ENCODE measurements at places on chromosomes 12 and 14.

GRCh38 chr14:73744874-73745529, 30.8 kb upstream of the PNMA1 start:
- H3K27ac ChIP-seq, result peak overlapping the region; percentile 78
- DNase-seq, result no peak
- peaks cover 95% of the 10 kb centered on the region for H3K4me1 ChIP-seq
- no peaks in the 10 kb centered on the region for H3K27me3 ChIP-seq
- H3K4me3 ChIP-seq, result no peak overlapping the region

DNA sequence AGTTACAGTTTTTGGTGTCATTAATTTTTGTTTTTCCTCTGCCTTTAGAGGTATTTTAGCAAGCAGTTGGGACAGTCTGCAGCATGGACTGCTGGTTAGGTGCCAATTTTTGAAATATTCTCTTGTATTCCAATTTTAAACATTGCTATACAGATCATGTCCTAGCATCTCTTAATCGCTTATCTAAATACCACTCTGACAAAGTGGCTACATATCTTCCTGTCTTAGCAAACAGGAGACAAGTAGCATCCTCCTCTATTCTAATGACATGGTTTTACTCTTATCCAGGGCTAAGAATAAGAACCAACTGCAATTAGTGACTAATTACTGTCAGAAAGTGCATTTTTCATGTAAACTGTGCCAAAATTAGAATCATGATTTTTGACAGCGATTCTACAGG, 117.8 kb upstream of the ATP2B1 start:
- no peaks in the 10 kb centered on the region for H3K4me1 ChIP-seq
- no peaks in the 10 kb centered on the region for H3K36me3 ChIP-seq
- DNase-seq, result no peak
- no peak overlapping the region for H3K27ac ChIP-seq
- no peak overlapping the region for H3K4me3 ChIP-seq
- H3K27me3 ChIP-seq, result no peaks in the 10 kb centered on the region

DNA sequence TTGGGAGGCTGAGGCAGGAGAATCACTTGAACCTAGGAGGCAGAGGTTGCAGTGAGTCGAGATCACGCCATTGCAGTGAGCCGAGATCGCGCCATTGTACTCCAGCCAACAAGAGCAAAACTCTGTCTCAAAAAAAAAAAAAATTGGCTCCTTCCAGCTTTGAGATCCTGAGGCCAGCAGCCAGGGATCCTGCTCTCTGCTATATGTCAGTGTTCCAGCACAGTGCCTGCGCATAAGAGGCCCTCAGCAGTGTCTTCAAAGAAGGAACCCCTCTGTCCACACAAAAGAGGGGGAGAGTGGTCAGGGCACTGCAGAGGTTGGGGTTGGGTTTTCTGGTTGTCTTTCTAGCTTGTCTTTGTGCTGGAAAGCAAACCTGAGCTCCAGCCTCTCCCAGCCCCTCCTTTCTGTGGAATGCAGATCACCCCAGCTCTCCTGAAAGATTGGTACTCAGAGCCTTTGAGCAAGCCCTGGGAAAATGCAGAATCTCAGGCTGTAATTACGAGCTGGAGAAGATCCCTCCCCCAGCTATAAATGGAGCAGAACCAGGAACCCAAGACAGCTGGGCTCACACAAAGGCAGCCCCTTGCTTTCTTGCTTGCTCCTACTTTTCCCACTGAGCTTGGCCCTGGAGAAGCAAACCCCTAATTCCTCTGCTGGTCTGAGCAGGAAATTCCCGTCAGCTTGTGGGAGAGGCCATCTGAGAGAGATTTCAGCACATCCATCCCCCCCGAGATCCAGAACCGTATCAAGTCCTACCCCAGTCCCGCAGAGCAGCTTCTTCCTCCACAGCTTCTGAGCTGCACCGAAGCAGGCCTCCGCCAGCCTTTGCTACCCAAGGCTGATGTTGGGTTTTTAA, 205.7 kb downstream of the ZFP36L1 start:
- no peak for DNase-seq
- H3K4me3 ChIP-seq, result no peak overlapping the region
- no peaks in the 10 kb centered on the region for H3K36me3 ChIP-seq
- H3K27me3 ChIP-seq, result no peaks in the 10 kb centered on the region

DNA sequence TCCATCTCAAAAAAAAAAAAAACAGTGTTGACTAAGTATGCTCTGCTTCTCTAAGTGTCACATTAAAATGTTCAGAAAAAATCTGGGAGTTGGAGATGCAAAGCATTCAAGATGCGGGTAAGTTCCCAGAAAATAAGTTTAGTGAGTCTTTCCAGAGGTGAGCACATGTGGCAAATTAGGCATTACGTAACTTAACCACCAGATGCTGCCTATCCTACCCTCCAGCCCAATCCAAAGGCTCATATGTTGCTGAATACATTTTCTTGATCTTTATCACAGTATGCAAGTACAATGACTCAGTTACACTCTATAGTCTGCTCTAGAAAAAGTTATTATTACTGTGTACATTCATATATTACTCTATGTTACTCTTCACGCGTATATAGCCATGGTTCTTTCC, 3.6 kb downstream of the SLC2A14 start:
- H3K36me3 ChIP-seq, result no peaks in the 10 kb centered on the region
- no peak overlapping the region for H3K4me3 ChIP-seq
- no peak for DNase-seq
- no peak overlapping the region for H3K27ac ChIP-seq

All from CD4-positive, alpha-beta T cell (primary cell).